Left cardiac atrium (tissue), 4 donors: ENCODE measurements at places on chromosomes 16 and 17. TPM values are rescaled to one million over a fixed set of nuclear protein-coding genes. Genes with fewer than 3 reads are reported as not detected.

- peak; percentile 88 for DNase-seq
Measured at GRCh38 chr16:23510164-23510914, at the start of gene GGA2. Gene GGA2, minus strand, starts transcription at chr16:23510494. Its CDS starts 83 bp downstream, at chr16:23510411.

The SCARF1 gene
- 10.7 TPM for total RNA-seq

DNA sequence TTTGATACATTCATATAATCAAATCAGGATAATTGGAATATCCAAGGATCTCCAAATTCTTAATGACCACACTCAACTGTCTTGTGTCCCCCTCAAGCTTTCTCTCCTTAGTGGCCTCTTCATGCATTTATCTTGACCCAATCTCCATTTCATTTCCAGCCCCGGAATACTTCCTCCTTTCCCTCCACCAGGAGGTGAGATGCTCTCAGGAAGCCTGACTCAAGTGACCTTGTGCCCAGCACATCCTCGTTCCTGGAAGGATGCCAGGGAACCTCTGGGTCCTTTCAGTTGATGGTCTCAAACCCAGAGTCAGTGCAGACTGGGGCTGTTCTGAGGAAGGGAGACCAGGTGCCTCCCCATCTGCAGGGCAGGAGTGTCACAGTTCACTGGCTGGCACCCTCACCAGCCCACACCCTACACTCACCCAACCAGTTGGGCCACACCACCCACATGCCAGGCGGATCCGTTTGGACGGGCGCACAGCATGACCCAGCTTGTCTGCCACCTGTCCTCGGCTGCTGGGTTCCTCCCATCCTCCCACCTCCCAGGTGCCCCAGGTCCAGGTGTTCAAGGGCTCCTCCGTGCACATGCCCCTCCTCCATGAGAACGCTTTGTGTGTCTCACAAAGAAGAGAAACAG lies 14.0 kb upstream of the EMP2 start:
- DNase-seq: no peak

- no peak for DNase-seq
Measured at GRCh38 chr16:56946767-56947603, 14.8 kb upstream of the CETP start.

The EPX gene
- not detected for total RNA-seq

- DNase-seq: no peak
Measured at GRCh38 chr17:39591958-39592954, 15.5 kb downstream of the NEUROD2 start.

- no peak for DNase-seq
Measured at GRCh38 chr17:57560319-57560705, 184.8 kb downstream of the CCDC182 start.

DNA sequence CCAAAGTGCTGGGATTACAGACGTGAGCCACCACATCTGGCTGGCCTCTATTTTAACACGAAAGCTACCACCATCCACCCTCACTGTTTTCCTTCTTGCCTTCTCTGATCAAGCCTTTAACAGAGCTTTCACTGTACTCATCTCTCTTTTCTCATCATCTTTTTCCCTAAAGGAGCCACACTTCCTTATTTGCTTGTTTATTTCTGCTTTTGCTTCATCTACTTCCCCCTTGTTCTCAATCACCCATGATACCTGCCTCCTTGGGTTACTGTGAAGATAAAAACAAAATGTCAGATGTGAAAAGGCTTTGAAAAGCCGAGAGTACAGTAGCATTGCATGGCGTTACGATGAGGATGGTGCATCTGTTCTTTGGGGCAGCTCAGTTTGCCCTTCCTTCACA lies 79.9 kb downstream of the ZNF18 start:
- no peak for DNase-seq
